ENCODE measurements at places on chromosomes 3 and 15.

DNA sequence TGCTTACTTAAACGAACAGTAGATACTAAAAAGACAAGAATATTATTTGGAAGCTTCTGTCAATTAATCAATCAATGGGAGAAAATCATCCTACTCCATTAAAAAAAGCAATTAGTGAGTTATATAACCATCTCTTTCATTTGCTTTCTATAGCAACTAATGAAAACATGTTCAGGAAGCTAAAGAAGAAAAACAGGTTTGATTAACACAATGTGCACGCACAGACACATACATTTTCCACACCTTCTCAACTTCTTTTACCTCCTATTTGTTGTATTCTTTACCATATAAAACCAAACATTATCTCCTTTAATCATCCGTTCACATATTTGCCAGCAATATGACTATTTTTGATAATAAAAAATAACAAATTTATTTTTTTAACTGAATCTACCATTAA is 111.3 kb downstream of the GBE1 start:
- DNase-seq: no peak

DNA sequence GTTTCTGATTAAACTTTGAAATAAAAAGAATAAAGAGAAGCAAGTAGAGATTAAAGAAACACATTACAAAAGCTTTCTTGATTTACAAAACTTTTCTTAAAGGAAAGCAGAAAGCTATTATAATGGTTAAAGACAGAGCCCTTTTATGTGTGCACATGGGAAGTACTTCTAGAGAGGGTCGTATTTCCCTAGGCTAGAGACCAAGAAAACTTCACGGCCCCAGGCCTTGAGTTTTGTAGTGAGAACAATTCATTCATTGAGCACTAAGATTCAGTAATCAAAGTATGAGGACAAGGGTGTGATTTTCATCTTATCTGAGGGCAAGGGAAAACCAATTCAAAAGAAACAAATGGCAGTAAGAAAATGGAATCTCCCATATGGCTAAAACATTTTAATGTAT is 854.1 kb downstream of the ROBO1 start:
- DNase-seq: no peak

DNA sequence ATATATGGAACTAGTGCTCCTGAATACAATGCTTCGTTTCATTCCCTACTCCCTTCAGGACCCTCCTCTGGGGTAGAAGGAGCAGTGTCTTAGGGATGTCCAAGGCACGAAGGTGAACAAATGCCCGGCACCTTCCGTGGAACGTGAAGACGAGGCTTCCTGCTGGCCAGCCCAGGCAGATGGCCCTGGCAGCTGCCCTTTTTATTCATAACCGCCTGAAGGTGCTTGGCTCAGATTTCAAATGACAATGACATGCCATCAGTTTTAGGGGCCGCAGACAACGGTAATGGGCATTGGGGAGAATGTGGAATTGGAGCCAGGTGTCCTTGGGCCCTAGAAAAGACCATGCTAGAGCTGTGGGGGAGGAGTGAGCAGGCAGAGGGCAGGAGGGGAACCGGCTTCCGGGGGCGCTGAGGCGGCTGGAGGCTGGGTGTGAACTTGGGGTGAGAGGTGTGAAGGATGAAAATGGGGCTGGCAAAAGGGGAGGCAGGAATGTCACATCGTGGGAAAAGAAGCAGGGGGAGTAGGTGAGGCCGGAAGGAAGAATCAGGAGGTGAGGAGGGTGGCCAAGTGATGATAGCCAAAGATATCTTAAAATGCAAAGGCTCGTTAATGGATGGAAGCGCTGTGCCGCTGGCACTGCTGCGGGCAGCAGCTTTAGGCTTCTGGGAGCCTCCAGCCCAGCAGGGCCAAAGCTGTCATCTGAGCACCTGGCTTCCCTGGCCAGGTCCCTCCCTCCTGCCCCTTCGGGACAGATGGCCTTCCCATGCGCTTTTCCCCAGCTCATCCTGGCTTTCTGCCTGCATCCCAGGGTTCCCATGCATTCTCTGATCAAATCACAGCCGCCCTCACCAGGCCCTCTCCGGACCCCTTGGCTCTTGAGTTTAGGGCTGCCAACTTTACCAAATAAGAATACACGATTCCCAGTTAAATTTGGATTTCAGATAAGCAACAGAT is 93.7 kb downstream of the TMEM266 start:
- DNase-seq: no peak

DNA sequence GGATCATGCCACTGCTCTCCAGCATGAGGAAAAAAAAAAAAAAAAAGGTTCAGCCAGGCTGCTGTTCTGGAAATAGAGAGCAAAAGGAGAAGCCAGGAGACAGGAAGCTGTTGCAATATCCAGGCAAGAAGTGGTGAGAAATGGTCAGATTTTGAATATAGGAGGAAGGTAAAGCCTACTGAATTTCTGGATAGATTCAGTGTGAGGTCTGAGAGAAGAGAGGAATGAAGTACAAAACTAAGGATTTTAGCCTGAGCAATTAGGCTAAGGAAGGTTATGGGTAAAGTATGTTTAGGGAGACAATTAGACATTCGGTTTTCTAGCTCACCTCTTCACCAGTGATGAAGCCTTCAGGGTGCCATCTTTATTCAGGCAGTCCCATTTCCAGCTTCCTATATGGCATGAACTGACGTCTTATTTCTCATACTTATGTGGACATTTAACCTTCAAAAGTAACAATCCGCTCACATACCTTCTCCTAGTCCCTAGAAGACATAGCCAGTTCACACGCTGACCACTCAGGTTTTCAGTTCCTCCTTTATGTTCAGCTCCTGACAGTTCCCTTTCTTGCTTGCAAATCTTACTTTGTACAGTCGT is 57.2 kb downstream of the KIF9 start:
- no peak for DNase-seq

DNA sequence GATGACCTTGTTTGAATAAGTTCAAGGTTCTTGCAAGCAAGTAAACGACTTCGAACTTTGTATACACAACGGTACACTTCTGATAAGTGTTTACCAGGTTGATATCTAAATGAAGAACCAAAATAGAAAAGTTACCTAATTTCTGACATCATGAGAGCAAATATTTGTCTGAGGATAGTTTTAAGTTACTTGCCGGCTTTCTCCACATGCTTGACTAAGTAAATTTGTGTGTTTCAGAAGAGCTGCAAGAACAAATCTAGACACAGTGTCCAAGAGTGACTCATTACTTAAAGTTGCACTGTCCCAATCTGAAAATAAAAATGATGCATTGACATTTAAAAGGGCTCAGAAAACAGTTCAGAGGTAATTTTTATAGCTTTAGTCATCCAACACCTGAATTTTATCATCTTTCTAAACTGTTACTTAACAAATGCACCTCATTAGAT is 115.1 kb downstream of the HERC1 start:
- no peak for DNase-seq

DNA sequence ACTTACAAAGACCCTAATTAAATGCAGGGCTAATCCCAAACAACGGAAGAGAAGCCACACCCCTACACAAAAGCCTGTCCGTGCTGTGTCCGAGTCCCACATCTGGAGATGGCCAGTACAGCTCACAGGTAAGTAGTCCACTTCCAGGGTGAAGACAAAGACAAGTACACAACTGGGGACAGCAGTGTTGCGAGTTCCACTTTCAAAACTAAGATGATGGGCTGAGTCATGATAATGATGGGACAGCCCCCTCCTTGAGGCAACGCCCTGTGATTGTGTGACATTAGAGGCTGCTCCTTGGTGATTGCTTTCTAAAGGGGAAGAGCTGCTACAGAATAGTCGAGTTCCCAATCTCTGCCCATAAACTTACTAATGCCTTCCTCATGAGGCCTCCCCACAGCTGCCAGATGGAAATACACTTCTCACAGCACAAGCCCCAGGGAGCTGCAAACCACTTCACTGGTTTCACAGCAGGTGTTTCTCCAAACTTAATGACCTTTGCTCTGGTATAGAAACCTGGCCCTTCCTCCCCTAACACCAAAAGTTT is 27.6 kb downstream of the RFT1 start:
- no peak for DNase-seq

GRCh38 chr3:195910499-195910845 is 2.1 kb upstream of the TNK2 start:
- no peak for DNase-seq

DNA sequence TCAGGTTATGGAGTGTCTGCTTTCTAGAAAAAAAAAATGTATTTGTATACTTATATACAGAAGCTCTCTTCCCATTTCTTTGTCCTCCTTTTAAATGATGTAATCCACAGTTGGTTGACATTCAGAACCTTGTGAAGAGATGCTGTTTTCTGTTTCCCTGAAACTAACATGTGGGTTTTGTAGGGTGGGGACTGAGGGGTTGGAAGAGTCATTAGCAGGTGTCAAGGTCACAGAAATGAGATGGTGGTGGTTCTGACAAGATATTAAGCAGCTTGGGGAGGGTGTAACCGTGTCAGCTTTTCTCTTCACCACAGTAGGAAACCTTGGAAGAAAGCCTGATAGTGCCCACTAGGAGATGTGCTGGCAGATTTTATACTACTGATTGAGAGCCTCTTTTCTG is 2.4 kb downstream of the RASA2 start:
- DNase-seq: no peak

All from stimulated activated CD4-positive, alpha-beta T cell treated with anti-CD3 and anti-CD28 coated beads, Interleukin-1b, Interleukin-23, amount 100 ng/mL, for 24 hours (primary cell).